ENCODE measurements at places on chromosomes 5 and 9.
A peak's percentile ranks its signal among the peaks of the same experiment; 100 is the strongest.

DNA sequence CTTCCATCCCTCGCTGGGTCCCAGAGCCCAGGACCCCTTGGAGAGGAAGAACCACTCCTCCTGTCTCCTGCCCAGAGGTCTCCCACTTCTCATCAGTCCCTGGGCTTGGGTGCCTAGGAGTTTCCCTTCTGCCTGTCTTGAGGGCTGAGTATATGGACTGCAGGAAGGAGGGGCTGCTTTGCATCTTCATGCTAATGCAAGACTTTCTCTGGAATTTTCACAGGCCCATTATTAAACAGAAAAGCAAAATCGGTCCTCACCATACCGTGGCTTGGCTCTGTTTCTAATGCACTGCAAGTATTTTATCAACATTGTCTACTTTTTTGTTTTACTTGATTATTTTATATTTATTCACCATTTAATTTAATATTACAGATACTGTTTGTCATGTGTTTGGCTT lies 34.5 kb downstream of the TRIO start:
- DNase-seq: no peak

GRCh38 chr5:170819824-170820223 lies 36.3 kb downstream of the GABRP start:
- DNase-seq: no peak

GRCh38 chr9:126038790-126039189 lies 287.8 kb upstream of the MVB12B start:
- no peak for DNase-seq

DNA sequence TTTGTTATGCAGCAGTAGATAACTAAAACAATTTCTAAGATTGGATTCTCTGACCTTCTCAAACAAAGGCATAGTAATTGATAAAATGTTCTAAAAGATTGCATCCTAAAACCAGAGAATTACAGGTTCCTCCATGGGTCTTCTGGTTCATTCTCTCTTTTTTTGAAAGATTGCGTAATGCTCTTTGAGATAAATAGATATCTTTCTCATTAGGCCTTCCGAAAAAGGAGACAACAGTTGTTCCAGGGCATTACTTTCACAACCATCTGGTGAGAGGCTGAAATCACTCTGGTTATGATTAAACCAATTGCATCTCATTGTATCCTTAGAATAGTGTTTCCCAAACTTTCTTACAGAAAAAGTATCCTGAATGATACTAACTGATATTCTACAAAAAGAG lies 174.7 kb upstream of the NREP start:
- no peak for DNase-seq

GRCh38 chr5:42059291-42059690 lies 134.2 kb downstream of the FBXO4 start:
- DNase-seq: no peak

GRCh38 chr5:122999947-123000563 lies 36.5 kb downstream of the PPIC start:
- DNase-seq: peak; percentile 50

DNA sequence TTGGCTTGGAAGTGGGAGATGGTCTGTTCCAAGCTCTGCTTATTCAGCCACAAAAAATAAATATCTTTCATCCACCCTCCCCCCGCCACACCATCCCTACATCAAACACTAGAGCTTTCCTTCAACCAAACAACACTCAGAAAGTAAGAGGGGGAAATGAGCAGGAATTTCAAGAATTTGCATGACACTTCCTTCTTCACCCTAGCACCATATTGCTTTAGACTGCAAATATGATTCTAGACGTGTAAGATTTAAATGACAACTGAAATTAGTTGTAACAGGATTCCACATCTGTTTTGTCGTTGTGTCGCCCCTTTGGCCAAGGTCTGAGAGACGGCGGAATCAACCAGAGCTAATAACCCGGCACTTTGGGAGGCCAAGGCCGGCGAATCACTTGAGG lies 88.5 kb downstream of the NDFIP1 start:
- no peak for DNase-seq

DNA sequence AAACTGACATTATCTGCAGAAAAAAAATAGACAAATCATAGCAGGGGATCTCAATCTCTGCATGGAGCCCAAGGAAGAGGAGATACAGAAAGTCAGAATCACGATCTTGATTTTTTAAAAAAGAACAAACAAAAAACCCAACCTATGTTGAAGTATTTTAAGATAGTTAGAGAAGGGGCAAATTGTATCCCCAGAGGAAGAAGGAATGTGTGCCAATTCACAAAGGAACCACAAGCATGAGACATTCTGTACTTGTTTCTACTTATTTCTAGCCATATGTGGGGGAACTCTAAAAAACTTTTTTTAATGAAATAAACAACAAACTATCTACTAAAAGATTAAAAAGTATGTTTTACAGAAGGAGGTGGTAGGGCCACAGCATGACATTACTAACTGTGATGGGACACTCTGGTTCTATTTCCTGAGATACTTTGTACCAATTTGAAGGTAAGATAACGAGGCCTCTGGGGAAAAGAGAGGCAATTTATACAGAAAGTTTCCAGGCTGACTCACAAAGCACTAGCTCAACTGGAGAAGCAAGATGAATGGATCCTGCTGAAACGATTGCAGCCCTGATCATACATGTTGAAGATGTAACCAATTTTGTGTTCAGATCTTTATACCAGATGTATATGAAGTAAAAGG lies 22.5 kb downstream of the RANBP3L start:
- no peak for DNase-seq

- DNase-seq: no peak
Observed at GRCh38 chr5:134246771-134247427, 21.0 kb upstream of the PPP2CA start.

GRCh38 chr9:4741365-4742089 lies 525 bp upstream of the AK3 start:
- no peak for DNase-seq

- DNase-seq: no peak
Observed at GRCh38 chr5:162190-162564, 29.1 kb upstream of the LRRC14B start.

GRCh38 chr5:14348142-14348541 lies 205.0 kb downstream of the TRIO start:
- DNase-seq: no peak

DNA sequence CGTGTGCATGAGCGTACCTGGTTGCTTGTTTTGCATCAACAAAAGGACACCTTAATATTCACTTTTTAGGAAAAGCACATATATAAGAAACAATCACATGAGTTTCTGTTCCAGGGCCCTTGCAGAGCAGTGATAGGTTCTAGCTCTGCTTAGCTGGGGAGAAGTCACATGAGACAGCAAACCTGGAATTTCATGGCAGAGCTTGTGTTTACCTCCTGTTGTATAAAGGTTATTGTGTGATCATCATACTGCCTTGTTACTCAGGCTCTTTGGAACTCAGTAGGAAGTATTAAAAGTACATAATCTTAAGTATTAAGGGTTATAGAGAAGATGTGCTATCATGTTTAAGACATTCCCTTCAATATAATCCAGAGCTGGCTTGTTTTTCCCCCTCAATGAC lies 18.0 kb upstream of the VLDLR start:
- no peak for DNase-seq

- no peak for DNase-seq
Observed at GRCh38 chr5:131672776-131673175, 37.7 kb upstream of the RAPGEF6 start.

DNA sequence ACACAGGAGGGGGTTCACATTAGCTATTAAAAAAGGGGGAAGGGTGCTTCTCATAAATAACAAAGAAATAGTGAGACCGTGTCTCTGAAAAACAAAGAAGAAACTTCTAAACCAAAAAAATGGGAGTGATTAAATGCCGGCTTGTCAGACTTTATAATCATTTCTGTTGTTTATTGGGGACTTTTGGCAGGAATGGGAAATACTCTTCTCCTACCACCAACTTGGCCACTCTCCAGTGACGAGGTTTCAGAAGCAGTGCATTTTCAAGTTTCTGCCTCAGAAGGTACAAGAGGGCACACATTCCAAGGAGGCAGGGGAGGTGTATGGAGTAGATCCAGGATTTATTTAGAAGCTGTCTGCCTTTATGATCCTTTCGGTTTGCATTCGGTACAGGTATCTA lies 46.2 kb downstream of the LIX1 start:
- DNase-seq: no peak

GRCh38 chr5:36108758-36109460 lies 42.2 kb upstream of the UGT3A2 start:
- DNase-seq: no peak

DNA sequence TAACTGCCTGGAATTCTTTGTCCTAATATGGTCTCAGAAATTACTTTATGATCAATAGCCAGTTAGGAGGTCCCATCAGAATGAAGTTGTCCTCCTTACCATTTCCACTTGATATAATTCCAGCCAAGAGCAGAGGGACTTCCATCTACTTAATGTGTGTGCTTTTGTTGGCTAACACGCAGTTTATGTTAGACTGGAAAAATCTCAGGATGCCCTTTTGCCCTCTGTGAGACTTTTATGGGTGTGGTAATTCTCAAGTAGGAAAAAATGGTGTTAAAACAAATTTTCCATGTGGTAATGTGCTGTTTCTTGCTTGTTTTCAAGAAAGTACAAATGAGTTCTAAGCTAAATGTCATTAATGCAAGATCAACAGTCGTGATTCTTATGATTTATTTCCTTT lies 327.1 kb downstream of the MTRR start:
- DNase-seq: no peak

DNA sequence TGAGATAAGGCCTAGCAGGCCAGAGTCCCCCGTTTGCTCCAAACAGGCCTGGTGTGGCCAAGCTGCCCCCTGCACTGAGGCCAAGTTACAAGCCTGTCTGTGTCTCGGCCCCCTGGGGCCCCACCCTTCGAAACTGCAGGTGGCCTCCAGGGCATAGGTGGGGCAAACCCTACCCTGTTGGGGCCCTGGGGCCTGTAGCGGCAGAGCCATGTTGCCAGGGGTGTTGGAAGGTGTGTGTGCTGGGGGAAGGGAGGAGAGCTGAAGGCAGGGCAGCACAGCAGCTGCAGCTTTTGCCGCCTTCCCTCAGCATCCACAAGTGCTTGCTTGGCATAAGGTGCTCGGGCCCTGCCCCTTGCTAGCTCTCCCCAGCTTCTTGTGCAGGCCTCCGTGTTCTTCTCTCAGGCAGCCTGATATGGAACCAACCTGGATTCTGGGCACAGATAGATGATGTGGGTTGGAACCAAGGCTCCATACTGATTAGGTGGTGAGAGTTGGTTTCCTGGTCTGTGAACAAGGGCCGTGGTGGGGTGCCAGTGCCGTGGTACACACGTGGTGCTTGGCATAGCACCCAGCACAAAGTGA lies 12.7 kb downstream of the IRF1 start:
- no peak for DNase-seq

GRCh38 chr5:109318455-109319108 lies 91.2 kb downstream of the PJA2 start:
- DNase-seq: no peak

GRCh38 chr5:178899289-178899688 lies 3.6 kb downstream of the ZFP2 start:
- no peak for DNase-seq

- DNase-seq: no peak
Observed at GRCh38 chr5:74341221-74341620, 299.3 kb downstream of the ENC1 start.

DNA sequence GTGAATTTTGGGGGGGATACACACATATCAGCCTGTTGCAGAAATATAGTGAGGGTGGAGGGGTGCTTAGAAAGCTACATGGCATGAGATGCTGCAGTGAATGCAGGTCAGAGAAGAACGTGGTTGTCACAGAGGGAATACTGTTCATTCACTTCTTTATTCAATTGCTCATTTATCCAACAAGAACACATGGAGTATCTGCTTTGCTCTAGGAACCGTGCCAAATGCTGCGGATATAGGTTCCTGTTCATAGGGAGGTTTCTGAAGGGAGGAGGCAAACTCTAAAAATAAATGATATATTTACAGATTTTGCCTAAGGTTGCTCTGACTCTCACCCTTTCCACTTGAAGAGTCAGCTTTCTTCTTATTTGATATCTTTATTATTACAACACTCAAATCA lies 444.3 kb upstream of the CLINT1 start:
- no peak for DNase-seq

- DNase-seq: no peak
Observed at GRCh38 chr5:168356171-168356570, 64.7 kb downstream of the WWC1 start.

- DNase-seq: no peak
Observed at GRCh38 chr9:33748633-33749304, 46.6 kb upstream of the PRSS3 start.

DNA sequence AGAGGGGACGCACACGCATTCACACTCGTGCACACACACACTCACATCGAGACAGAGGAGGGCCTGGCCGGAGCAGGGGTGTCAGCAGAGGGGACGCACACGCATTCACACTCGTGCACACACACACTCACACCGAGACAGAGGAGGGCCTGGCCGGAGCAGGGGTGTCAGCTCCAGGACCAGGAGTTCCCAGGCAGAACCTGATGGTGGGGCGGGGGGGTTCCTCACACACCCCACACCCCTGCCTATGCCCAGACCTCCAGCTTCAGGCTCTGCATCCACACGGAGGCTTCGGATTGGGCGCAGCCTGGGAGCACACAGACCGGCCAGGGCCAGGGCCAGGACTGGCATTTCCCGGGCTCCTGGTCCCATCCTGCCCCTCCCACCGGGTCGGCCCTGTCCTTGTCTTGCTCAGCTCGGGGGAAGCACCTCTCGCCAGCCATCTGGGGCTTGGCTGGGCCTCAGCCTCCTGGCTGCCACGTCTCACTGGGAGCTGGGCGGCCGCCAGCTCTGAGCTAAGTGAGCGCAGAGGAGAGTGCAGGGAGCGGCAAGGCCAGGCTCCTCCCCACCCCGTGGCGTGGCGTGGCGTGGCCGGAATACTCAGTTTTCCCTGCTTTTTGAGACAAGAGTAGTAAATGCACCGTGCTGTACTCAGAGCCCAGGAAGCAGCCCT lies 31.3 kb downstream of the ADAMTS2 start:
- no peak for DNase-seq

GRCh38 chr5:169268019-169268418 lies 32.9 kb downstream of the SLIT3 start:
- DNase-seq: no peak

DNA sequence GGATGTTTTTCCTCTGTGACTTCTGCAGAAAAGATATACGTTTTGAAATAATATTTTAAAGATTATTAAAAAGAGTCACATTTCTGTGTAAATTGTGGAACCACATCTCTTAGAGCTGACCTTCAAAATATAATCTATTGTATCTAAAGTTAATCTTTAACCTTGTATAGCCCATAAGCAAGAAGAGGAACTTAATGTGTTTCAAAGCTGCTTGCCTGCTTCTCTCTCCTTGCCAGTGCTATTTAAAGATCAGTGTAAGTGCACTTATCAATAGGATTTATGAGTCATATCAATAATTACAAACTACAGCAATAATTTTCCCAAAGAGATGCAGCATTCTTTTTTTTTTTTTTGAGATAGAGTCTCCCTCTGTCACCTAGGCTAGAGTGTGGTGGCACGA lies 29.4 kb upstream of the GDA start:
- peak; percentile 9 for DNase-seq

GRCh38 chr5:61055434-61056006 lies 106.7 kb downstream of the SMIM15 start:
- no peak for DNase-seq

Measured in GM19239 (cell line).